ENCODE measurements at places on chromosomes 6 and 20.

- no peak for DNase-seq
These were observed 60.1 kb upstream of the RALGAPA2 start for GRCh38 chr20:20772497-20773085.

DNA sequence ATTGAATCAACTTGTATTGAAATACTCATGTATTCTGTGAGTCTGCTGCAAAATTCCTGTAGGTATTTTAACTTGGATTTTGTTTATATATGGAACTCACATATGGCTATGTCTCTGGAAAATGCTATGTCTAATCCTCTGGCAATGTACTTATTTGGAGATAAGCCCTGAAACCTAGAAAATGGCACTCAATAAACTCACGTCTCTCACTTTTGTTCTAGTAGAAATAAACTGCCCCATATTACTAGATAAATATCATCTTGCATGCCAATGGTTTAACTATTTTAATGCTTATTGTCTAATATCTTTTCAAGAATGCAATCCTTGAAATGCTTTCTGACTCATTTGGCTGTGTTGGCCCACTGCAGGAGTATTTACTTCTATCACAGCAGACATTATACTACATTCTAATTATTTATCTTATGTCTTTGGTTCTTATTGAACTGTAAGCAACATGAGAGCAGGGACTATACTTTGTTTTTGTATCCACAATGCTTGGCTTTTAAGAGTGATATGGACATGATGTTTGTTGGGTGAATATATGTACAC, 292.2 kb upstream of the RSPO3 start:
- no peak for DNase-seq

- DNase-seq: no peak
These were observed 24.9 kb downstream of the ADGRF5 start for GRCh38 chr6:46896871-46897270.

- peak; percentile 25 for DNase-seq
These were observed 636 bp downstream of the RCAN2 start for GRCh38 chr6:46490425-46491200.

Measured in OCI-LY7 (cell line).